ENCODE measurements at places on chromosomes 13 and 19. TPM values are rescaled to one million over a fixed set of nuclear protein-coding genes. Genes with fewer than 3 reads are reported as not detected.

DNA sequence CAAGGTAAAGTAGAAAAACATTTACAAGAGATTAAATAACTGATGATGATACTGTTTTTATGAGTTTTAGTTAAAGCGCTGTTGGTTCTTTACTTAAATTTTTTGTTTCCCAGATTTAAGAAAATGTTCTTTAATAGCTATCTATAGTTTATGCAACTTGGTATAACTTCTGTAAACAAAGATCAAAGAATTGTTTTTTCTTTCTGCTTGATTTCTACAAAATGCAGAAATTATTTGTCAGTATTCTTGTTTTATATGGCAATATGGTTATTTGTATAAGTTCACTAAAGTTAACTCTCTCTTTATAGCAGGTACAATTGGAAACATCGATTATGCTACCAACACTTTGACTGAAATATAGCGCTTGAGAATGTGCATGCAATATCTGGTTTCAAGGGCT lies 2465.1 kb upstream of the PCDH20 start:
- H3K27me3 ChIP-seq, result no peaks in the 10 kb centered on the region
- no peaks in the 10 kb centered on the region for H3K36me3 ChIP-seq
- DNase-seq, result no peak
- no peak overlapping the region for H3K27ac ChIP-seq
- no peaks in the 10 kb centered on the region for H3K4me1 ChIP-seq

ZNF792 gene
- total RNA-seq, result 6.4 TPM

GRCh38 chr13:98657506-98658085 lies 80.7 kb upstream of the STK24 start:
- H3K36me3 ChIP-seq, result no peaks in the 10 kb centered on the region
- no peak for DNase-seq
- peak overlapping the region; percentile 37 for H3K4me3 ChIP-seq
- H3K27me3 ChIP-seq, result no peaks in the 10 kb centered on the region

OR7D4 gene
- total RNA-seq, result not detected

DNA sequence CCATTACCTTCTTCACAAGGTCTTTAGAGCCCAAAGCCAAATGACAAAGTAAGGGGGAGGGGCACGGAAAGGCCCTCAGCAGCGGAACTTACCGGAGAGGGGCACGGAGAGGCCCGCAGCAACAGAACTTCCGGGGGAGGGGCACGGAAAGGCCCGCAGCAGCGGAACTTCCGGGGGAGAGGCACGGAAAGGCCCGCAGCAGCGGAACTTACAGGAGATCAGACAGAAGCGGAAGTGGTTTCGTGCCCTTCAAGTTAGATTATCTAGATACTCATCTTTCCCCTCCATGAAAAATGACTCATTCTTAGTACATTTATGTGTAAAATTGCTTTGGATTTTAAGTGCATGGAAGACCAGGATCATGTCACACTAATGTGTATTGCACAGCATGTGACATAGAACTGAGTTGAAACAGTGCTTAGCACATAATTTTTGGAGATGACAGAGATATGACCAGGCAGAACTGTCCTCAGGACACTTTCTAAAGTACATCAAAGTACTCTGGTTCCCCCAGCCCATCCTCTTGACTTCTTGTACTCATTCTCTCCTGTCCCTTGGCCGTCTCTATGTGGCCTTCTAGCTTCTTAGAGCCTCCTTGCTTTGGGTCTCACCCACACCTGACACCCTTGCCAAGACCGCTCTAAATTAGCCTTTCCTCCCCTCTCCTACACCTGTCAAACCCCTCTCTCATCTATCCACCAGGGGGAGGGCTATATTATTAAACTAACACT lies 25.7 kb upstream of the TPTE2 start:
- no peaks in the 10 kb centered on the region for H3K36me3 ChIP-seq
- DNase-seq, result no peak
- H3K27ac ChIP-seq, result no peak overlapping the region
- H3K4me3 ChIP-seq, result no peak overlapping the region
- no peaks in the 10 kb centered on the region for H3K4me1 ChIP-seq
- H3K27me3 ChIP-seq, result no peaks in the 10 kb centered on the region

YJEFN3 gene
- total RNA-seq, result 0.88 TPM
